ENCODE measurements at places on chromosomes 13 and 19.
A peak's percentile ranks its signal among the peaks of the same experiment; 100 is the strongest.

DNA sequence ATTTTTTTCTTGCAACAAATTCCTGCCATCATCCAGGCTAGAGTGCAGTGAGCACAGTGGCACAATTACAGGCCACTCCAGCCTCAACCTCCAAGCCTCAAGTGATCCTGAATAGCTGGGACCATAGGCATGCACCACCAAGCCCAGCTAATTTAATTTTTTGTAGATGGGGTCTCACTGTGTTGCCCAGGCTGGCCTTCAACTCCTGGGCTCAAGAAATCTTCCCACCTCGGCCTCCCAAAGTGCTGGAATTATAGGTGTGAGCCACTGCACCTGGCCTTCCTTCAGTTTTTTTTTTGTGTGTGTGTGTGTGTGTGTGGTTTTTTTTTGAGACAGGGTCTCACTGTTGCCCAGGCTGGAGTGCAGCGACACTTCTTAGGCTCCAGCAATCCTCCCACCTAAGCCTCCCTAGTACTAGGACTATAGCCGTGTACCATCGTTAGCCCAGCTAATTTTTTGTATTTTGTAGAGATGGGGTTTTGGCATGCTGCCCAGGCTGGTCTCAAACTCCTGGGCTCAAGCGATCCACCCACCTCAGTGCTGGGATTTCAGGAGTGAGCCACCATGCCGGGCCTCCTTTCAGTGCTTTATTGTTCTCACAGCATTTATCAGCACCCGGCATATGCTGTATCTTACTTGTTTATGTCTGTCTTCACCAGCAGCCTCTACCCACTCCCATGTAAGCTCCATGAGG lies 5.9 kb upstream of the SRRM5 start:
- DNase-seq, result no peak

GRCh38 chr13:44432650-44433049 lies 59.0 kb downstream of the SERP2 start:
- DNase-seq, result no peak

GRCh38 chr19:55766466-55766865 lies 2.5 kb upstream of the RFPL4AL1 start:
- DNase-seq, result no peak

- no peak for DNase-seq
Measured at GRCh38 chr13:35818633-35819067, 312.5 kb downstream of the DCLK1 start.

- DNase-seq, result no peak
Measured at GRCh38 chr19:49119411-49120324, at the start of gene PPFIA3. Gene PPFIA3, plus strand, starts transcription at chr19:49119544. Its CDS starts 8,330 bp downstream, at chr19:49127874.

DNA sequence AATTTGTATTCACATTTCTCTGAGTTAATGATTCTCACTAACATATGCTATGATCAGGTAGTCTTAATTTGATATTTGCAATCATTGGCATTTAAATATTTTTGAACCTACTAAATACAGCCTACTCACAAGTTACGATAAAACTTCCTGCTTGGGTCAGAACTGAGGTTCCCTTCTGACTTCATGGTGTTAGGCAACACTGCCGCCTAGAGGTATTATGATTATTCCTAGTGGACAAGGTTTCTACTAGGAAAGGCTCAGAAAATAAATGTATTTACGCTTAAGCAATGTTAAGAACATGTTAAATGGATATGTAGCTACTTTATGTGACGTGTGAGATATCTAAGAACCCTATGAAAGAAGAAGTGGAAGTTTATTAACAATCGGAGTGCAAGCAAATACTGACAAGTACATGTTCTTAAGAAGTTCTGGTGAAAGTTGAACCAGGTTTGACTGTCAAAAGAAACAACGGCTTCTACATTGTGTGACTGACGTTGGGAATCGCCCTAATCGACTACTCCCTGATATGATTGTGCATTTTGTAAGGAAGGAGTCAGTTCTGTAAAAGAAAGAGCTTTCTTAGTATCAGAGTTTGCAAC lies 1395.8 kb downstream of the SLITRK5 start:
- no peak for DNase-seq

- DNase-seq, result peak; percentile 8
Measured at GRCh38 chr19:52138278-52138982, 1.3 kb downstream of the ZNF616 start.

- DNase-seq, result no peak
Measured at GRCh38 chr13:72458701-72459100, 268.7 kb downstream of the MZT1 start.

GRCh38 chr19:19402656-19403372 lies 2.7 kb upstream of the GATAD2A start:
- DNase-seq, result no peak

DNA sequence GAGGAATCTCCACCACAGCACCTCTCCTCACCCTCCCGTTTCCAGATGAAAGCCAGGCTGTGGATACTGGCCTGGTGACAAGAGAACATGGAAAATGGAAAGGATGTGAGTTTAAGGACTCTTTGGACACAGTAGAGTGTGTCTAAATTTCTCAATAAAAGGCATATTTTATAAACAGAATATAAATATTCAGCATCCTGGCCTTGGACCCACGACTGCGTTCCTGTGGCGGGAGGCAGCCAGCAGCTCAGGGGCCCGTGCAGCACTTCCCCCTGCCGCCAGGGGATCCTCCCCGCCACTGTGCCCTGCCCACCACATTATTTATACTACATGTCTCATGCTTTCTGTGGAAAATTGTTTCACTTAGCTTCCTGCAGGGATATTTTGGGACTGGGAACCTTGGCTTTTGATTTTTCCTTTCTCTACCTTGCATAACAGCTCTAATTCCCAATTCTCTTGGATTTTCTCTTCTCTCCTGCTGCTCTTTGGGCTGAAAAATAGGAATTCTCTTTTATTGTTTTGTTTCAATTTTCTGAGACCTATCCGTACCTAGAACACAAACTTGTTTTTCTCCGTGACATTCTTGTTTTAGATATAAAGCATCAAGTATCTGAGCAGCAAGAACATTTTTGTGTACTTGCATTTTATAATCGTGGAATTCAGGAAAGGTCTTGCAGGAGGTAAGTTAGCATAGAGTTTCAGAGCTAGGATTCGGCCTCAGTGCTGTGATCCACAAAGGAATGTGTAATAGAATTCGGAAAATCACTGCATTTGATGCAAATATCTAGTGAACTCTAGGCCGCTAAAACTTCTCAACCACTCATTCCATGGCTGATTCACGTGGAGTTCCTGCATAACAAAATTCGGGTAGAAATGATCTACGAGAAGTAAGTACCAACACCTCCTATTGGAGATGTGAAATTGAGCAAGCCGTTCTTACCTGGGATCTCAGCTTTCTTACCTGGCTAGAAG lies 107.7 kb upstream of the SPATA13 start:
- no peak for DNase-seq

GRCh38 chr13:32135056-32135390 lies 103.4 kb downstream of the FRY start:
- no peak for DNase-seq

DNA sequence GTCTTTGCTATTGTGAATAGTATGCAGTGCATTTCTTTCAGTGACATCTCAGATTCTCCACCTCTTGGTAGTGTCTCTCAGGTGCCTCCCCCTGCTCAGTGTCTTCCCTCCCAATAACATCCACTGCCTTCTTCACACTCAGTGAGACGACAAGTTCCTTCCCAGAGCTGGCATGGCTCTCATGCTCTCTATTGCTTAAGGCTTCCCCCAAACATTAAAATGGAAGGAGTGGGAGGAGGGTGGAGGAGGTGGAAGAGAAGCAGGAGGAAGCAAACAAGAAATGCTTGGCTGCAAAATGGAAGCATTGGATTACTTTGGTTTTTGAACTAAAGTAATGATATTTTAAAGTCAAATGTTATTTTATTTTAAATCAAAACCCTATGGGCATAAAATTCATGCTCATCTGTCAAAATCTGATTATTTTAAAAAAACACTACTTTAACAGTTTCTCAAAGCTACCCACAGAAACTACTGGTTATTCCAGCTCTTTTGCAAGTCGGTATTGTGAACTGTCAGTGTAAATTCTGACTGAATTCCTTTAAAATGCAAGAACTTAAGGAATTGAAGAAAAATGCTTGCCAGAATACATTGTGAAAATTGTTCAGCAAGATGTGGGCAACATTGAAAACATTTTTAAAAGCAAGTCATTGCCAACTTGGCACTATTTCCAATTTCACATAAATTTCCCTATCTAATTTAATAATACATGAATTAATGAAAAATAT lies 727.6 kb upstream of the ARGLU1 start:
- DNase-seq, result no peak

- DNase-seq, result no peak
Measured at GRCh38 chr19:17074634-17075034, 618 bp downstream of the HAUS8 start.

Measured in stimulated activated CD4-positive, alpha-beta T cell treated with anti-CD3 and anti-CD28 coated beads, TNF-alpha, amount 100 ng/mL, for 4 hours (primary cell).